ENCODE measurements at places on chromosomes 2 and 18.

GRCh38 chr2:224638301-224638823 is 53.2 kb upstream of the CUL3 start:
- DNase-seq, result no peak

DNA sequence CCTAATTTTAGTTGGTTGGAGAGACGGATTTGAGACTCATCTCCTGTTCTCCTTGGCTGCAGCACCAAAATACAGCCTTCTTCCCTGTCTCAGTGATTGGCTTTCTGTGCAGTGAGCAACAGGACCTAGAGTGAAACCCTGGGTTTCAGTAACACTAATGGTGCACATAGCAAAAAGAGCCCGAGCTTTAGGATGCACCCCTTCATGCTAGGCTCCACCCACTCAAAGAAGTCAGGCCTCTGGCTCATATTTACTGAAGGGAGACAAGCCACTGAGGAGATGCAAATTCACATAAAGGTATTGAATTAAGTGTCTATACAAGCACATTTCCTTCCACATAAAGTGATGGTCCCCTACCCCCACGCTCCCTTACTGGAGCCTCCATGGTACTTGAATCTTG is 131.9 kb upstream of the CHAC2 start:
- no peak for DNase-seq

GRCh38 chr2:82797469-82797868 is 1661.6 kb downstream of the SUCLG1 start:
- no peak for DNase-seq

DNA sequence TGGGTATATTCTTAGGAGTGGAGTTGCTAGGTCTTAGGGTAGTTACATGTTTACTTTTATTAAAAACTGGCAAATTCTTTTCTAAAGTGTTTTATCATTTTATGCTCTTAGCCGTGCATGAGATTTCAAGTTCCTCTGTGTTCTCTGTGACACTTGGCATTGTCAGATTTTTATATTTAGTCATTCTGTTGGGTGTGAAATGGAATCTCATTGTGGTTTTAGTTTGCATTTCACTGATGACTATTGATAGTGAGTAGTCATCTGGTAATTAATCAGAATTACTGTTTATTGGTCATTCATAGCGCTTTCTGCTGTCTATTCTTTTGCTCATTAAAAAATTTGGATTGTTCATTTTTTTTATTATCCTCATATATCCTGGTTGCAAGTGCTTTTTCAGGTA is 34.1 kb downstream of the RAB3GAP1 start:
- DNase-seq, result no peak

GRCh38 chr2:191411472-191411871 is 166.3 kb downstream of the MYO1B start:
- DNase-seq, result no peak

- no peak for DNase-seq
Observed at GRCh38 chr2:227147023-227147422, 17.0 kb downstream of the COL4A4 start.

DNA sequence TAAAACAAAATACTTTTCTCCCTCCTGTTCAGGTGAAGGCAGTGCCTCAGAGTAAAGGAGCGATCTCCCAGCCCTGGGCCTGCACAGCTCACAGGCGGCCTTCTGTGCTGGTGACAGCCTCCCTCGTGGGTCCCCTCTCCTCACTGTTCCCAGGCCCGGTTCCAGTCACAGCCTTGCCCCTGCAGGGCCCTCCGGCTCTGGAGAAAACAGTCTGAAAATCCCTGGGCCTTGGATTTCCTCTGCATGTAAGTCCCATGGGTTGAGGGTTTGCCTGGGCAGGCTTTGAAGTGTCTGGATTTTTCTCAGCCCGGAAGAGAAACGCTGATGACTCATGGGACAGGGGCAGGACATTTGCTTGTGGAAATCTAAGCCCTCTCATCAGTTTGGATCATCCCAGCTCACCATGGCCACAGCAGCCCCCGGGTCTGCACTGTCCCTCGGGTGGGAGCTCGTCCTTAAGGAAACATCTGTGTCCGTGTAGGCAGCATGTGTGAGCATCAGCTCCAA is 186.1 kb upstream of the RAB12 start:
- no peak for DNase-seq

DNA sequence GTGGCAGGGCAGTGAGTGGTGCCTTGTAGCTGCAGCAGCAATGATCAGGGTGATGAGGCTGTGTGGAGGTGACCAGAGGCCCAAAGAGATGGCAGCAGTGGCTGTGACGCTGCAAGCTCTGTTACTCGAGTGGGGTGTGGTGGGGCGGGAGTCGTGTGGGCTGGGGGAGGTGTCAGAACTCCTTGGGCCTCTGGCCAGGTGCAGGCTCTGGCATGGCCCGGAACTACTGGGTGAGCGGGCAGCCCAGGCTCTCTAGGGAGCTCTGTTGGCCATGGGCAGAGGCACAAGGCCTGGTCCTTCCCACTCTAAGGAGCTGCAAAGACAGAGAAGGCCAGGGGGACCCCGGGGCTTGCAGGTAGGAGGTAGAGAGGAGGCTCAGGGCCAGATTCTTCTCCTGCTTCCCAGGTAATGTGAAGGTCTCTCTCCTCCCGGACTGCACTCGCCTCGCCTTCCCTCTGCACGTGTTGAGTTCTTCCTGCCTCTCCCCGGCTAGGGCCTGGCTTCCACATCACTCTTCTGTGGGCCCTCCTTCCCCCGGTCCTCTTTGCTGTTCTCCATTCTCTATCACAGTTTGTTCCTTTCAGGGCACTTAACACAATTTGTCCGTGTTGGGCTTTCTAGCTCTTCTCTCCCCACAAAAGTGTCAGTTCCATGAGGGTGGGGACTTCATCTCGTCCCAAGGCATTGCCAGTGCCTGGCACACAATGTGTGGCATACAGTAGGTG is 114.8 kb downstream of the MCFD2 start:
- no peak for DNase-seq

GRCh38 chr2:5984273-5984655 is 292.1 kb downstream of the SOX11 start:
- DNase-seq, result no peak

- DNase-seq, result no peak
Observed at GRCh38 chr2:134773759-134774742, 55.3 kb upstream of the TMEM163 start.

- DNase-seq, result no peak
Observed at GRCh38 chr2:172082105-172082943, 3.0 kb upstream of the DLX1 start.

DNA sequence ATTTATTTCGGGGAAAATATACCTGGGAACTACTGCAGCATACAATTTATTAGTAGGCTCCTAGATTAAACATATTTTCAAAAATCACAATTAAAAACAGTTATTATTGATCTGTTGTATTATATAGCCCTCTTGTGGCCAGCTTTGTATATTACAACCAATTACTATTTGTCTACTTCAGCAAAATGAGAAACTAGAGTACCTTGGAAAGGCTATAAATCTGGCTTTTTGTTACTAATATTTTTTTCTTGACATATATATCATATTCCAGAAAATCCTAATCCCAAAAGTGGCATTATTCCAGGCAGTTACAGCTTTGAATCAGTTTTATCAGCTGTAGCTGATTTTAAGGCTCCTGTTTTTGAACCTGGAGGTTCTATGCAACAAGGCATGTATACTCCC is 101.2 kb downstream of the UBR3 start:
- DNase-seq, result no peak

- no peak for DNase-seq
Observed at GRCh38 chr2:209579230-209579749, 155.4 kb downstream of the MAP2 start.

GRCh38 chr2:207469451-207469850 is 60.3 kb upstream of the CREB1 start:
- DNase-seq, result no peak

DNA sequence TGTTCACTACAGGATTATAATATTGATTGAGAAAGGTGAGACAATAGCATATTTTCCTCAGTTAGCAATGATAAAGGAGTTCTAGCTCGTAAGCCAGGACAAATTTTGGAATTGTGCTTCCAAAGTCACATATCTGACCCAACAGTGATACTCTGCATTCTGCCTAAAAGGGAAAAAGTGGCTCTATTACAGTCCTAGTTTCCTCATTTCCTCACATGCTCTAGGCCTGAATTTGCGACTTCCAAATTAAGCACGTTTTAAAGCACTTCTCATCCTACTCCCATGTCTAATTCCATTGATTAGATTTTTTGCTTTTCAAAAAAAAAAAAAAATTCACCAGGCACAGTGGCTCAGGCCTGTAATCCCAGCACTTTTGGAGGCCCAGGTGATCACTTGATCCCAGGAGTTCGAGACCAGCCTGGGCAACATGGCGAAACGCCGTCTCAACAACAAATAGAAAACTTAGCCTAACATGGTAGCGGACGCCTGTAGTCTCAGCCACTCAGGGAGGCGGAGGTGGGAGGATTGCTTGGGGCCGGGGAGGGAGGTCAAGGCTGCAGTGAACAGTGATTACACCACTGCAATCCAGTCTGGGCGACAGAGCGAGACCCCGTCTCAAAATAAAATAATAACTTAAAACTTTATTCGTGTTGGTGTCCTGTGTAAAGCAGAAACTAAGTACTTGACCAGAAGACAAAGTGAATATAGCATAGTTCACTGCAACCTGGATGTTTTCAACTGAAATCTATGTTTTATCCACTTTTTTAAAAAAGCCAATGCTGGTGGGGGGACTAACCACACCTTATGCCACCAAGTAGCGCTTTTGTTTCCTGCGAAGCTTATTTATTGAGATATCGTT is 1.5 kb downstream of the ESCO1 start:
- no peak for DNase-seq

DNA sequence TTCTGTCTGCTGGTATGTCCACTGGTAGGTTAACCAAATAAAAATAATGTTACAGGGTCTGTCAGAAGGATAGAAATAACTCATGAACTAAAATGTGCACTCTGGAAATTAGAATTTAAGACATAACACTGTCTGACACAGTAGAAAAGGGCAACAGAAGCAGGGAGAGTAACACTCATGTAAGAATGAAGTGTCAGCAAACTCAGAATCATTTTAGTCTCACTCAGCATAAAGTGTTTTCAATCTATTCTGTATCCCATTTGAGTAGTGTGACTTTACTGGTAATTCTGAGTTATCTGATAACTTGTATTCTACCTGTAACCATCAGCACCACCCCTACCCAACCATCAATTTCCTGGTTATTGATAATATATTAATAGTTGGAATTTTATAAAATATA is 68.3 kb downstream of the PIAS2 start:
- DNase-seq, result no peak

DNA sequence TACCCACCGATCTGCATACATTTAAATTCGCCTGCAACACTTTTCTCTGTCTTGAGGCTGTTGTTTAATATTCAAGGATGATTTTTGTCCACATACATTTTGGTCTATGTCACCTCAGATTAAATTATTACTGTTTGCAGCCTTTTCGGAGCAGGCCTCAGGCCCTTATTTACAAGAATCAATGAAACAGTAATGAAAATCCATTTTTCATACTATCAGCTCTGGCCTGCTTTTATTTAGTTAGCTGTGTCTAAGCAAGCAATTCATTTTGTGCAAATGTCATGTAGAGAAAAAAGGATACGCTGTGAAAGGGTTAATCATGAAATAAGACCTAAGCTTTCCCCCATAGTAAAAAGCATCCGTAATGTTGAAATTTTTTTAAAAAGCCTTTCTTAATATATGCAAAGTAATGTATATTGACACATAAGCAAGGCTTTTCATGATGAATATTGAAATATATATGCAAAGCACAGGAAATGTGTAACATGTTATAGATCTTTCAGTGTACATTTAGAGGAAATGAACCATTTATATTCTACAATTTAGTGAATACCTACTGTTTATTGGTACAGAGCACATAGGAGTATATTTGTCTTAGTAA is 1135.3 kb upstream of the ZEB2 start:
- no peak for DNase-seq

DNA sequence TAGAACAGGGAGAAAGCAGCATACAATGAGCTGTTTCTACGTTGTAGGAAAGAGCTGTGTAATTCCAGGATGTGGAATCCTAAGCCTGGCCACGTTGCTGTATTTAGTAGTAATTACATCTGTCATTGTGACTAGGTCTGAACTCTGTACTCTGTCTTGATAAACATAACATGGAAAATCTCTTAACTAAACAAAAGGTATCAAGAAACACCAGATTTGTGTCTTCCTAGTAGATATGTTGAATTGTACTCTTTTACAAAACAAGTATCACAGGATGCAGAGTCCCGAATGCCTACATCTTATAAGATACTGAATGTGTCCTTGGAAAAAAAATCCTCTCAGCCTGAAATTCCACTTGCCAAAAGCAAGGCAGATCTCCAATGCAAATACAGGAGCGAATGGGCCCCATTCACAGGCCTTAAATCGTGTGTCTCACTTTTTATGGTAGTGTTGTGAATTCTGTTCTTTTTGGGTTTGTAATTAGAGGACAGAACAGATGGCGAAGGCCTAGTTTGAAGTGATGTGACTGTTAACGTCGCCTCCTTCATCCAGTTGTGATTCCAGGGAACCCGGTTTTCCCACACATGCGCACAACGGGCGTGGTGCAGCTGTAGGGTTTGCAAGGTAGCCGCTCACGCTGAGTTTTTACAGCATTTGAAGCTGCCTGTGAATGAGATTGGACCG is 246.5 kb downstream of the GBX2 start:
- no peak for DNase-seq
